ENCODE measurements at places on chromosomes 13 and 19.
A peak's percentile ranks its signal among the peaks of the same experiment; 100 is the strongest.

GRCh38 chr13:94994506-94994905 is 282.2 kb upstream of the SOX21 start:
- DNase-seq: no peak

GRCh38 chr19:16525751-16526481 is 16.3 kb downstream of the CHERP start:
- no peak for DNase-seq

DNA sequence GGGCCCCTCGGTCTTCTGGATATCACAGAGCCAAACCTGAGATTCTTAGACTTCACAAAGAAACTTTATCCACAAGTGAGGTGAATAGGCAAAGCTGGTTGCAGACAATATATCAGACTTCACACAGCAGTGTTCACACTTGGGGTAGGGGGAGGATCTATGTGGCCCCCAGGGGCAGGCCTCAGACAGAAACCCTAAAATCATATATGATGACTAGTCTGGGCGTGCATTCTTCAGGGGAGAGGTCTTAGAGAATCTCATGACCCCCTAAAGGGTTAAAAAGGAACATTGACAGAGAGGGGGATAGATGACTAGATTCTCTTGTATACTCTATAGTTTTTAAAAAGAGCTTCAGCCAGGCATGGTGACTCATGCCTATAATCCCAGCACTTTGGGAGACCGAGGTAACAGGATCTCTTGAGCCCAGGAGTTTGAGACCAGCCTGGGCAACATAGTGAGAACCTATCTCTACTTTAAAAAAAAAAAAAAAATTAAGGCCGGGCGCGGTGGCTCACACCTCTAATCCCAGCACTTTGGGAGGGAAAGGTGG is 2.8 kb downstream of the TYROBP start:
- DNase-seq: no peak

DNA sequence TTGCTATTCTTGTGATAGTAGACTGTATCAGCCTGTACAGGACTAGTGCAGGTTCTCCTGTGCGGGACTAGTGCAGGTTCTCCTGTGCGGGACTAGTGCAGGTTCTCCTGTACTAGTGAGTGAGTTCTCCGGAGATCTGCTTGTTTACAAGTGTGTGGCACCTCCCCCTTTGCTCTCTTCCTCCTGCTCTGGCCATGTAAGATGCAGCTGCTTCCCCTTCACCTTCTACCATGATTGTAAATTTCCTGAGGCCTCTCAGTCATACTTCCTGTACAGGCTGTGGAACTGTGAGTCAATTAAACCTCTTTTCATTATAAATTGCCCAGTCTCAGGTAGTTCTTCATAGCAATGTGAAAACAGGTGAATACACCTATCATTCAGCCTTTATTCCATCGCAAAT is 289.6 kb downstream of the TEX29 start:
- DNase-seq: no peak

- no peak for DNase-seq
Measured at GRCh38 chr13:76035711-76036110, 399.6 kb downstream of the LMO7 start.

DNA sequence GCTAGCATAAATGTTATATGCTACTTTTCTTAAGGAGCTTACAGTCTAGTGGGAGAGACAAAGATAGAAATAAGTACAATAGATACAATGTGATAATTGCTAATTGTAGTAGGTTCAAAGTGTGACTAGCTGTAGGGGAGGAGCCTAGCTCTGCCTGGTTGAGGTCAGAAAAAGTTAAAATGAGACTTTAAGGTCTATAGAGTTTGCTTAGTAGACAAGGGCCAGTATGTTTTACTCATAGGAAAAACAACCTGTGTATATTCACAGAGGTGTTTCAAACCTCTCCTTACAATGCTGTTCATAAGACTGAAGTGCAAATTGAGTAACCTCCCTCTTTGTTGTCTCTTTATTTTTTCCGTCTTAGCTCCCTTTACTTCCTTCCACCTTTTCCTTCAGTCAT is 56.1 kb downstream of the PDS5B start:
- no peak for DNase-seq

DNA sequence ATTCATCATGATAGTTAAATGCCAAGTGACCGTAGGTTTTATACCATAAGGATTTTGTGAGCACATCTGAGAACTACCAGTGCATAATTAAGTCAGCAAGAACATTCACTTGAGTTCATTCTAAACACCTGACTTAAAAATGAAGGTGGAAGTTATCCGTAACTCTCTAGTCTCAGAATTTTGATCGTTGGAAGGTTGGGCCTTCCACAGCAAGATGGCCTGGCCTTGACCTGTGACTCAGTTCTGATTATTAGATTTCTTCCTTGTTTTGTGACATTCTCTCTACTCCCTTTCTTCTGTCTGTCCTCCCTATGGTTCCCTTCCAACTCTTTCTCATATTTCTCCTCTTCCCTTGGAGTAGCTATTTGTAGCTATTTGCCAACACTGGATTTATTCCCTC is 20.0 kb upstream of the WDFY2 start:
- DNase-seq: no peak

DNA sequence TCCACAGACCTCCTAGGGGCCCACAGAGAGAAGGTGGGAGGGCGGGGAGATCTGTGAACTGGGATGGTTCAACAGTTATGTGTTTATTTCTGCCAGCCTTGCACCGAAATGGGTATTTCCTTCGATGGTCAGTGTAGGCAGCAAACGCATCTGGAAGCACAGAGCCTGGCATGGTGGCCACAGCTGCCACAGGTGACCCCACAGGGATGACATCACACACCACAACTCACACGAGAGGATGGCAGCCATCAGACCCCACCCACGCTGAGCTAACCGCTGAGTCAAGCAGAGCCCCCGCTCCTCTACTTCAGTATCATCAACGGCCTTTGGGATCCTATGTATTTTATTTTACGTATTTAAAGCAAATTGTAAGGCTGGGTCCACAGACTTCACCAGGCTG is 37.4 kb downstream of the NAXD start:
- DNase-seq: no peak

GRCh38 chr13:36347531-36348210 is 1.5 kb upstream of the SPART start:
- no peak for DNase-seq

DNA sequence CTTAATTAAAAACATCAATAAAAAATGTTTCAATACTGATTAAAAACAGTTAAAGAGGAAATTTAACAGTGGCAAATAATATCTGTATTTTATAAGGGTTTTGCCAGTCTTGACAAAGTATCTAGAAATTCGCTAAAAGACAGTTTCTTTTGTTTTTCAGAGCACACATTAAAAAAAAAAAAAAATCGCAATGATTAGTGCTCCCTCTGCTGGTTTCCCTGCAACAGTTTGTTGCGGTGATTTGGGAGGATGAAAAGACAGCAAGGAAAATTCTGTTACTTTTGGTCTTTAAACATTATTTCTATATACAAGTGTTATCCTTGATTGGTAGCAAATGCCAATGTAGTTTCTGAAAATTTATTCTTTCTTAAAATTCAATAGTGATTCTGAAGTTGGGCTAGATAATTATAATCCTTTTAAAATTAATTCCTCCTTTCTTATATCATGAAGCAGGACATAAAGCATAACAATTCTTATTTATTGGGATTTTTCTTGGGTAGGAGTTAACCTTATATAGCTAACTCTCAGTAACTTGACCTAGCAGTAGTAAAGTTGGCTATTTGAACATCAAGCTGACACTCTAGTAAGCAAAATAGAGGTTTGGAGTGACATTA is 23.1 kb upstream of the SPRY2 start:
- peak; percentile 24 for DNase-seq

DNA sequence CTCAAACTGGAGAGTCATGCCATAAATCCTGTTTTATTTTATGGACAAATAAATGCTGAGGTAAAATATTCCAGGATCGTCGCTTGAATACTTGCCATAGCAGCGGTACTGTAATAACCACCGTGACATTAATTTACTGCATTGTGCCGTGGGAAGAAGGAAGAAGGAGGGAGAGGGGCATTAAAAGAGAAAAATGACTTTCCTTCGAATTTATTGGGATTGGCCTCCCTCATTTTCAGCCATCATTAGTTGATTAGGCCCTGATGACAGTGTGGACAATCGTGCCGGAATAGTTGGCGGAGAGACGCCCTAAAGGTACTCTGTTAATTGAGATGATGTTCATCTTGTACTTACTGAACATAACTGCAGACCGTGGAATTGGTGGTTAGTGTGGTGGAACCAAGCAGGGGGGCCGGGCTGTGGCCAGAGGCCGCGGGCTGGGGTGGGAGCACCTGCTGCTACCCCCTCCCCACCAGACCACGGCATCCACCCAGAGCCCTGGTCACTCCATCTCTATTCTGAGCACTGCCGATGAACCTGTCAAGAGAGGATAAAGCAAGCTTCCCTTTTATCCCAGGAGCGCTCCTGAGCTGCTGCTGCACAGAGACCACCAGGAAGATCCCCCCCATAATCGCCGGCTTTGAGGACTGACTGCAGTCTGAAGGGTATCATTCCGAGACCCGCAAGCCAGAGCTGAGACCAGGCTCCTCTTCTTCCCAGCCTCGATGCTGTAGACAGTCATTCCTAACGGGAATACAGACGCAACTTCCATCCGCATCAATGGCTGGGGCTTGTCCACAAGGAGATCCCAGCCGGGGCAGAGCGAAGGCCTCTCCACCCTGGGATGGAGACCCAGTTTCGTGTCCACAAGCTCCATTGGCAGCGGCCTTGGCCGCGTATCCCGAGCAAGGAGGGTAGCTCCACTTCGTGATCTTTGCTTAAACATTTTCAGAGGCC is 168.3 kb upstream of the TSHZ3 start:
- no peak for DNase-seq

DNA sequence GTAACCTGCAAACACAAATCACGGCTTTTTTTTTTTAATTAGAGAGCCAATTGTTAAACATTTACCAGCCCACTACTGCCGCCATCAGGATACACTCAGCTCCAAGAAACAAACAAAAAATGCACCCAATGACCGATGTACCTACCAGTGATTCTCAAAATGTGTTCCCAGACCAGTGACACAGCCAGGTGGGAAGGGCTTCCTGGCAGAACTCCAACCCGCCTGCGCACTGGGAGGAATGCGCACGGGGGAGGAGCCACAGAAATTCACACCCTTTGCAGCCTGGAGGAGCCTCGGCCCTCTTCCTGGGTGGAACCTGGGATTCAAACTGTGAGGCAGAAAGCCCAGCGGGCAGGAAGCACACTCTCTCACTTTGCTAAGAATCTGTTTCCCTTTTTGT is 255.9 kb downstream of the TBC1D4 start:
- no peak for DNase-seq

- DNase-seq: no peak
Measured at GRCh38 chr19:14063105-14063504, 1.2 kb upstream of the PALM3 start.

- DNase-seq: no peak
Measured at GRCh38 chr19:8573316-8573715, 3.9 kb downstream of the MYO1F start.

GRCh38 chr13:42607546-42607945 is 33.6 kb downstream of the TNFSF11 start:
- no peak for DNase-seq

- no peak for DNase-seq
Measured at GRCh38 chr13:109394311-109394988, 391.9 kb downstream of the IRS2 start.

GRCh38 chr13:30577401-30577852 is 40.3 kb upstream of the USPL1 start:
- no peak for DNase-seq

DNA sequence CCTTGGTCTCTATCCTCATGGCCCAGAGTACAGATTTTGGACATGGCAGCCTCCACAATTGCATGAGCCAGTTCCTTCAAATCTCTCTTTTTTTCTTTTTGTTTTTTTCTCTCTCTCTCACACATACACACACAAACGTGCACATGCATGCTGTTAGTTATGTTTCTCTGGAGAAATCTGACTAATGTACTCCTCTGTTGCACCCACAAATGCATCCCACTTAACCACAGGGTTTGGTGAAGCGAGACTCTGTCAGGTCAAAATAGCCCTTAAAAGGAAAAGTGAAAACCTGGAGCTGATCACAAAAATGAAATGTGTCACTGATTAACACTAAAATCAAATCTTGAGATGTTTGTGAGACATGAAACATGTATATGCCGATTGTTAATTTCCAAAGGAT is 374.6 kb upstream of the ARGLU1 start:
- no peak for DNase-seq

DNA sequence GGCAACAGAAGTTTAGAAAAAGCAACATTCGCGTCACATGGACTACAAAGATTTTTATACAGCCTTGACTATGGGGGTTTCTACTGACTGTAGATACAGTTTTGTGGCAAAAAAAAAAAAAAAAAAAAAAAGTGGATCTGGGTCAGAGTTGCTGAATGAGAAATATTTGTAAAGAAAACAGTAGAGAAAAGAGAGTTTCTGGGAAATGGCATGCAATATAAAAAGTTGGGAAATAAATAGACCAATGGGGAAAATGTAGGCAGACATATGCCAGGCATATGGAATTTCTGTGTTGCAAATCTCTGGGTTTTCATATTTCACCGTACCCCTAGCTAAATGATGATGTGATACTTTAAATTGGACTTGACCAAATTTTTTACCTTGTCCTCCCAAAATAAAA is 315.3 kb downstream of the EFNB2 start:
- no peak for DNase-seq

DNA sequence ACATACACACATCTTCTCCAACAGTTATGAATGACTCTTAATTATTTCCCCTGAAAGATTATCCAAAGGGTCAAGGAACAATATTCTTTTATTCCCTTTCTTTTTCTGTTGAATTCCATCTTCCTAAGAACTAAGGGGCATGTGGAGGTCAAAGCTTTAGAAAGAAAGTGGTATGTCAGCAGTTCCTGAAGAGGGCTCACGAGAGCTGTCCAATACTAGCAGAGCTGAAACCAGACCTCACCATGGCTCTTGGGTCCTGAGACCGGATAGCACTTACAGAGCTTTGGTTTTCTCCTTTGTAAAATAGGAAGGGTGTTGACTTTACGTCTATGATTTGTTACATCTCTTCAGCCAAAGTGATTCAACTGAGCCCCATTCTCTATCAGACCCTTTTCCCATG is 109.8 kb upstream of the FREM2 start:
- no peak for DNase-seq

GRCh38 chr13:51959773-51960172 is 51.5 kb downstream of the ATP7B start:
- no peak for DNase-seq

DNA sequence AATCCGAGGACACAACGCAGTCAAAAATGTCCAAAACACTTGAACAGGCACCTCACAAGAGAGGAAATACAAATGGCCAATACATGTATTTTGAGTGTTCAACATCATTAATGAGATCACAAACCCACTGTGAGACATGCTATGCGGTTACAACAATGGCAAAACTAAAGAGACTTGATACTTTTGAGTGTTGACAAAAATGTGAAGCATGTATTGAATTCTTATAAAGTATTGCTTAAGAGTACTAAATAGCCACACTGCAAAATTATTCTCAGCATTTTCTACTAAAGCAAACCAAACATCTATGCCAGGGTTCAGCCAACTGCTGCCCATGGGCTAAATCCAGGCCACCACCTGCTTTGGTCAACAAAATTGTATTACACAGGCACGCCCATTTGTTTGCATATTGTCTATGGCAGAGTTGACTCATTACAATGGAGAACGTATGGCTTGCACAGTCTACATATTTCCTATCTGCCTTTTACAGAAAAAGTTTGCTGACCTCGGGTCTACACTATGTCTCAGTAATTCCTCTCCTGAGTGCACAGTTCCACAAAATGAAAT is 135.3 kb downstream of the B3GLCT start:
- DNase-seq: no peak

- peak; percentile 72 for DNase-seq
Measured at GRCh38 chr13:33003458-33004019, 12.7 kb upstream of the KL start.

Data from NCI-H1092 (cell line).